ENCODE measurements at places on chromosomes 11 and 22.

- DNase-seq, result peak; percentile 93
Measured at GRCh38 chr11:20367313-20367948, 3.9 kb downstream of the HTATIP2 start.

DNA sequence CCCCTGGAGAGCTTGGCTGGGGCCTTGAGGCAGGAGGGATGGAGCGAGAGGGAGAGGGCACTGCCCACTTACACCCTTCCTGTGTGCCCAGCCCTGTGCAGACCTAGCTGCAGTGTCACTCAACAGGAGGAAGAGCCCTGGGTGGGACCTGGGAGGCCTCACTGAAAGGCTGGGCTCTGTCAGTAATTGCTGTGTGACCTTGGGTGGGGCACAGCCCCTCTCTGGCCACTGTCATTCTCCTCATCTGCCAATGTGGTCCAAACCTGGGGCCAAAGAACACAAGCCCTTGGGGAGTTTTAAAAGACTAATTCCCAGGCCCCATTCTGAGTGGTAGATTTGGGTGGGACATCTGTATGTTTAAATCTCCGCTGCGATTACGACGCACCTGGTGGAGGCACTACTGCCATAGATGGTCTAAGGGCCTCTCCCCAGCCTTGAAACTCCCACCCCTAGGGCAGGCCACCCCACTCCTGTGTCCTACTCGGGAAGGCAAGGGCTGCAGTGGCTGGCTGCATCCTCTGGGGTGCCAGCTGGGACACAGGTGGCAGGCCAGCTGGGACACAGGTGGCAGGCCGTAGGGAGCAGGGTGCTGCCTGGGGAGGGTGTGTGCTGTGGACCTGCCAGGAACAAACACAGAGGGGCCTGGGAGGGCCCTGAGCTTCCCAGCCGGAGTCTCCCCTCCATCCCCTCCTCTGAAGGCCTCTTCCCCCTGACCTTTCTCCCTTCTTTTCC lies 12.3 kb upstream of the SOX10 start:
- DNase-seq, result no peak

GRCh38 chr11:104073950-104074705 lies 37.7 kb downstream of the DDI1 start:
- peak; percentile 92 for DNase-seq

DNA sequence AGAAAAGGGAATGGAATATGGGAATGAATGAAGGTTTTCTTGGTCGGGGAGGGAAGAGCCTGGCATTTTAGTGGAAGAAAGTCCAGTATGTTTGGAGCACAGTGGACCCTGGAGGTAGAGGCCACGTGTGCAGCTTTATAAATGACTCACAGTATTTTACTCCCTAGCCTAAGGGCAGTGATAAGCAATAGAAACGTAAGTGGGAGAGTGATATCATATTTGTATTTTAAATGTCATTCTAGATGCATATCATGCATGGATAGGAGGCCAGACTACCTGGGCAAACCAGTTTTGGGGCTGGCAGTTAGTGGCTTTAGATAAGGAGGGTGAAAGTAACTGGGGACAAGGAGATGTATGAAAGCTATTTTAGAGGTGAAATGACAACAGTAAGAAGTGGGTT lies 174.1 kb downstream of the ARHGAP42 start:
- peak; percentile 64 for DNase-seq

DNA sequence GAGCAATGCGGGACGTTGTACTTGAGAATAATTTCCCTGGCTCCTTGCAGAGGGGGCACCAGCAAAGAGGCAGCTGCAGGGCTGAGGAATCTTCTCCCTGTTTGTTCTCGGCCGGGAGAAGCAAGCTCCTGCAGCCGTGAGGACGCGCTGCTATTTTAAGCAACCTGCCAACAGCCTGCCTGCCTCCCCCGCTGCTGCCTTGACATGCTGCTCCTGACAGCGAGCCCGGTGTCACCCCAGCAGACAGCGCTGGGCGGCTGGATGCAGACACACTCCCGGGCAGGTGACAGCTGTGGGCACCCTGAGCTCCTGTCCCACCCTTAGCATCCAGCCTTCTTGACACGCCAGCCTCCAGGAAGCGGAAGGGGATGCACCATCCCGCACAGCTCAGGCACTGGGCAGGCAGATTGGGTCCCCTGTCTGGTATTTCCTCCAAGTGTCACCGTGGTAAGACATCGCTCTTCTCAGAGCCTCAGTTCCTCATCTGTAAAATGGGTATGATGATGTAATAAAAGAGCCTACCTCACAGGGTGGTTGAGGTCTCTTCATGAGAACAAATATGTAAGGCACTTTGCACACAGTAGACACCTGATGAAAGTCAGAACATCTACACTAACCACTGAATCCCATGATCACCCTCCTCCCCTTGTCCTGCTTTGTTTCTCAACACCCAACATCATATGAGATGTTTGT lies 530.6 kb downstream of the MN1 start:
- no peak for DNase-seq

DNA sequence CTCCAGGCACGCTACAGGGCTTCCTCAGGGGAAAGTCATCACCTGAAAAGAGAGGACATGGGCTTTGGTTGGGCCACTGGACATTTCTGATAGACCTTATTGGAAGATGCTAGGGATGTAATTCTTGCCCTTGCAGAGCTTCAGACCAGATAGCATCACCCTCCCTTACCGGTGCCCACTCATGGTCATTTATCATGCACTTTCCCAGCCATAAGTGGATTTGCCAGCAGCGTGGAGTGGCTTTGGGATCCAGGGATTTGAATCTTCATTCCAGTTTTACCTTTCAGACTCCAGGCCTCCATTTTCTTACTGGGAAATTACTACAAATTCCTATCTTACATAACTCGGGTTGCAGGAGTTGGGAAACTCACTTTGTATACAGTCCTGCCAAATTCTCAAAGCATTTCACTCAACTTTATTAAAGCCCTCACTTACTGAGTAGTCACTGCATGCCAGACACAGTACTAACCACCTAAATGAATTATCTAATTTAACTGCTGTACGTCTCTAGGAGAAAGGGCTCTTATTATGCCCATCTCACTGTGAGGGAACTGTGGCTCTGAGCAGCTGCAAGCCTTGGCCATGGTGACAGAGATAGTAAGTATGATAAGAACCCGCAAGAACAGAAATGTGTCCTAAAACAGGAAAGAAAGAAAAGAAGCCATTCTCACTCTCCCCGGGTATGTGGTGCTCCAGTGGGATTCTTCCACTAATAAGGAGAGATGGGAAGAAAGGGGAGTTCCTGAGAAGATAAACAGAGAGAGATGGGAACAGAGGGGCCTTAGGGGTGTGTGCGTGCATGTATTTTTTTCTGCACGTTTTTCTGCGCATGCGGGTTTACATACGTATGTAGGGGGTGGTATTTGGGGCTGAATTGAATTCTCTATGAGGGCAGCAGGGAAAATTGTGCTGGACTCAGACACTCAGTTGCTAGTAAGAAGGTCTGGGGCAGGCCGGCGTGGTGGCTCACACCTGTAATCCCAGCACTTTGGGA lies 9.7 kb downstream of the CHRM1 start:
- no peak for DNase-seq

DNA sequence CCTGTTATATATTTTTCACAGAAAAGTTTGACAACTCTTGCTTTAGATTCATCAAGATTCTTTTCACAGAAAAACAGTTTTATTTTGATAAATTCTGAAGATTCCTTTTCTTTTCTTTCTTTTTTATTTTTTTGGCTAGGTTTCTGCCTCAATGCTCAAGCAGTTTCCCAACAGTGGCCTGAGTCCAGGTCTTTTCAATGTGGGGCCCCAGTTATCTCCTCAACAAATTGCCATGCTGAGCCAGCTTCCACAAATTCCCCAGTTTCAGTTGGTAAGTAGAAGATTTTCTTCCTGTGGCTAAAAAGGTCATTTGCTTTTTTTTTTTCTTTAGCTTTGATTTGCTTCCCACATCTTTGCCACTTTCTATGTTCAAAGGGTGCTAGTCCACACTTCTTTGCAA lies 46.0 kb upstream of the ADSL start:
- DNase-seq, result no peak

Measured in bronchial epithelial cell (primary cell).